Mesenchymal stem cell (in vitro differentiated cells and primary cell): ENCODE measurements at places on chromosomes 3 and 15.

DNA sequence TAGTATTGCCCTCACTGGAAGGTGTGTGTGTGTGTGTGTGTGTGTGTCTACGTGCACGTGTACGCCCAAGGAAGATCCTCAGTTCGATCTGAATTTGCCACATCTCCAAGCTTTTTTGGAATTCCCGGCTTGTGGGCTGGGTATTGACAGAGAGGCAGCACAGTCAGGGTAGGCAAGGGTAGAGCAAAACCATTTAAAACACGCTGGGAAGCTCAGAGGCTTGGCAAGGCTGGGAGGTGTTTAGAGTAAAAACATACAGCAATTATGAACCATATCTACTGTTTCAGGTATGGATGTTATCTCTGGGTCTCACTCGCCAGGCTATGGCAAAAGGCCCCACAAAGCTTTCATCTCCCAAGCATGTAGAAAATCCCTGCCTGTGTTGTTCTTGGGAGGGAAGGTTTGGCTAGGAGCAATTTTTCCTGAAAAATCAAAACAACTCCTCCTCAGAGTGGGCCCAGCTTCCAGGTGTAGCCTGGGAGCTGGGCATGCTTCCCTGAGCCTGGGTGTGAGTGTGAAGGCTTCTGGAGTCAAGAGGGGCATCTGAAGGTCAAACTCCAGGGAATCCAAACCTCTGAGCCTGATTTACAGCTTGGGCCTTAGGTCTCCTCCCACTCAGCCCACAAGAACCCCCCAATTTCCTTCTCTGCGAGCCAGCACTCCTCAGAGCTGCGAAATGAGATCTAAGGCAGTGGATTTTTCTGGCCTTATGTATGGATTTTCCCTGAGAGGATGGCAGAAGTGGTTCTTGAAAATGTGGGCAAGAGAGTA, 244.8 kb upstream of the TPRG1 start:
- DNase-seq = no peak

DNA sequence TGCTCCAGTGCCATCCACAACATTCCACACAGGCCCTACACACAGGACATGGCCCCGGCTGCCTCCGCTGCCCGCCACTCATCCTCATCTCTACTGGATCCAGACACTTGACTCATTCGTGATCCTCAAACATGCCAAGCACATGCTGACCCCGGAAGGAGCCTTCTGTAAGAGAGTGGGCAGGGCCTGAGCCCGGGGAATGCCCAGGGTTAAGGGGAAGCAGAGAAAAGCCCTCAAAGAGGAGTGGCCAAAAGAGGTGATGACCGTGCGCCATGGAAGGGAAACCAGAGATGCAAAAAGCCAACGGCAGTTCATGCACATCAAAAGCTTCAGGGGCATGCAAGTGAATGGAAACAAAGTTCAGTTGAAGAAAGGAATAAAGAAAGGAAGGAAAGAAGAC, 46.1 kb downstream of the RFTN1 start:
- peak; percentile 58 for DNase-seq

DNA sequence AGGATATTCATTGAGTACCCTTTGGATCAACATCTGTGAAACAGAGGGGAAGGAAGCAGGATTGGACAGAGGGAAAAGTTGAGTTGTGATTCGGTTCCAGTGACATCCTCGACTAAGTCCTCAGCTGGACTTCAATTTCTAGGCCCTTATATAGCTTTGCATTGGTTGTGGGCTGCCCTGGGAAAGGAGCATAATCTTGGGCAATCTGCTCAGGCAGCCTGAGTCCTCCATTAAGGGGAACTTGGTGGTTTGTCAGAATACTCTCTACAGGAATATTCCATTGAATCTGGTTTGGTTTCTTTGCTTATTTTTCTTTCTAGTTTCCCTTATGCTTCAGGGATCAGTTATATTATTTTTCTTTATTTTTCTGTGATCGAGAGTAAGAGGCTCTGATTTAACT, 94.1 kb downstream of the TCF12 start:
- DNase-seq = no peak

- no peak for DNase-seq
Measured at GRCh38 chr3:31575448-31575847, 42.7 kb downstream of the STT3B start.

DNA sequence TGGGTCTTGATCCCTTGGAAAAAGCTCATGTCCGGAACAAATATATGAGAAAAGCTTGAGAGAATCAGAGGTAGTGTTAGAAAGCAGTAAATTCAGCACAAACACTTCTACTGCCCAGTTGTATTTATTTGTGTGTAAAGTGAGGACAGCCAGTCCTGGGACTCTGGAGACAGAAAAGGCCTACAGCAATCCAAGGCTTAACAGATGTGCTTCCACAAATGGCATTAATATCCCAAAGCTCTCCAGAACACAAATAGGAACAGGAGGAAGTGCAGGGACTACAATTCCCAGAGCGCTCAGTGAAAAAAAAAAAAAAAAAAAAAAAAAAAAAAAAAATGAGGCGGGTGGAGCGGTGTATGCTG, 390 bp upstream of the AP2M1 start:
- DNase-seq = no peak

DNA sequence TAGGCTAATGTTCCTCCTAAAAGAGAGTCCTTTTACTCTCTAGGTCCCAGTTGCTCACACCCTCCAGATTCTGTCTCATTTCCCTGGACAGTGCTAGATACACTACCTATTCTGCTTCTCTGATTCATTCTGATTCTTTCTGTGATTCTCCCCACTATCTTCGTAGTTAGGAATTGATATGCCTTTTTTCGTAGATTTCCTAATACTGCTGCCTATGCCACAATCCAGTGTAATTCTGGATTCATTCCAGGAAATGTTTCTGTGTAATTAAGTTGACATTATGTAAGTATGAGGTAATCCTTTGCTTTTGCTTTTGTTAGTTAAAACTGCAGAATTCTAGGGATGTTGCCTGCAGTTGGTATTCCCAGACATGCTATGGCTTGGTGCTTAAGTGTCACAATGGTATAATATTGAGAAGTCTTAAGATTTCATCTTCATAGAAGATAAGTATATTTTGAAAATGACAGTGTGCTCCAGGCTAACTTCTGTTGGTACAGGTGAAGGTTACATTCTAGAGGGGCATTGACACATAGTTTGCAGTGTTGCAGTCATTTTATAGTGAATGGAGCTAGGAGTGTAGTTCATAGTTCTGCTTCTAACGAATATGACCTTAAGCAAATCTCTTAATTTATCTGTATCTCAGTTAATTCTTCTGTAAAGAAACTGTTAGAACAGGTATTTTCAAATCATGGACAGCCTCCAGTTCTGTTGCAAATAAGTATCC, 54.3 kb downstream of the RIOX2 start:
- peak; percentile 22 for DNase-seq

DNA sequence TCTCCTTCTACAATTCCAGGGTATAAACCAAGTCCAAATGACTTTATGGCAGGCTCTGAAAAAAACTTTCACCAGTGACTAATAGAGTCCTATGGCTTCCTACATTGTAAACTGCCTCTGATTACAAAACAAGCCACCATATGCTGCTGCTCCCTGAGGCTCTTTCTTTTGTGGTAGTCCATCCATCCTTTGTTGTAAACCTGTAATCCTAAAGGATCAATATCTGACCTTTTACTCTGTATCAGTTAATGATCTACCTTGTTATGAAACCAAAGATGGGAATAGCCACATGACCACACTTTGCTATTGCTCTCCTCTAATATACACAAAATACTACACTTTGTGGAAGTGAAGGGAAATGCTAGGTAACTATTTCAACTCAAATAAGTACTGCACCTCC, 434.7 kb upstream of the AGTR1 start:
- no peak for DNase-seq
